ENCODE measurements at places on chromosomes 4 and X.

DNA sequence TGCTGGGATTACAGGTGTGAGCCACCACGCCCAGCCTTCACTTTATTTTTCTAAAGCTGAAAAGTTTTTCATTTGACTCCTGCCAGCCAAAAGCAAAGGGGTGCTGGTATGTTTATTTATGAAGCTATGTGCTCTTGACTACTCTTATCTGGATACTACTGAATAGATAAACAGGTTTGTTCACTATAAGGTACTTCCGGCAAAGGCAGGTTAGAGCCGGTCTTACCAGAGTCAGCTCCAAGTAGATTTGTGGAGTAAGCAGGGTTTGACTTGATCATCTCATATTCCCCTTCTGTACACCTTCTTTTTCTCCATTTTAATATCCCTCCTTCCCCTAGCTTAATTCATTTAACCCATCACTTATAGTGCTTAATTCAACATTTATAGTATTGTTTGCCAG is 175.4 kb upstream of the MBNL3 start:
- DNase-seq = no peak

DNA sequence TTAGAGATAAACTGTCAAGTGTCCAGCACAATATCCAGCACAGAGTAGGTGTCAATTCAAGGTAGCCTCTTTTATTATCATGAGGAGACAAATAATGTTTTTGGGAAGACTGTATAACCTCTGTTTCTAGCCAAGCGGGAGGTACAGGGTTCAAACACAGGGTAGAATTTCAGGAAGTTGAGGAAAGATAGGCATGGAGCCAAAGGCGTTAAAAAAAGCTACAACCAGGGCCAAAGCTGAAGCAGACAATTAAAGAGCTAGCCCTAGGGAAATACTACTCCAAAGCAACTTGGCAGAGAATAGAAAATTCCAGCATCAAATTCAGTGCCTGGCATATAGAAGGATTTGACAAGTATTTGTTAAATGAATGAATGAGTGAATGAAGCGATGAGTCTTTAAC is 40.0 kb upstream of the CASK start:
- DNase-seq = no peak

DNA sequence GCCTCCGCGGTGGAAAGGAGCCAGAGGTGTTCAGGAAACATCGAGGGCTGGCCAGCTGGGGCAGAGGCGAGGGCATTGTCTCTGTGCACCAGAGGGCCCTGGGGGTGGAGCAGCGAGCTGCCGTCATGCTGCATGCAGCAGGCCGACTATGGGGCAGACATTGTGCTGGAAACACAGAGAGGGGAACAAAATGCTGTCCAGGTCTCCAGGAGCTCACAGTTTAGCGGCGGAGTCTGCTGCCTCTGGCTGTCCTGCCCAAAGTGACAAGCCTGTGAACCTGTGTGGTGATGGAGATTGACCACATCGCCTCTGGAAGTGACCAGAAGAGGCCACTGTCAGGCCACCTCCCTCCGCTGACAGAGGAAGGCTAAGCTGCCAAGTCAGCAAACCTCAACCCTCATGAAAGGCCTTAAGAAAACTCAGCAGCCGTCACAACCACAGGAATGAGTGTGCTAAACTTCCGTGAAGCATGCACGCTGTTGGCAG is 20.1 kb upstream of the SASH3 start:
- no peak for DNase-seq

GRCh38 chr4:140568507-140569306 is at the start of gene UCP1:
Gene UCP1 (minus strand): TSS chr4:140568961. CDS start chr4:140568729, 232 bp downstream.
- DNase-seq = no peak

DNA sequence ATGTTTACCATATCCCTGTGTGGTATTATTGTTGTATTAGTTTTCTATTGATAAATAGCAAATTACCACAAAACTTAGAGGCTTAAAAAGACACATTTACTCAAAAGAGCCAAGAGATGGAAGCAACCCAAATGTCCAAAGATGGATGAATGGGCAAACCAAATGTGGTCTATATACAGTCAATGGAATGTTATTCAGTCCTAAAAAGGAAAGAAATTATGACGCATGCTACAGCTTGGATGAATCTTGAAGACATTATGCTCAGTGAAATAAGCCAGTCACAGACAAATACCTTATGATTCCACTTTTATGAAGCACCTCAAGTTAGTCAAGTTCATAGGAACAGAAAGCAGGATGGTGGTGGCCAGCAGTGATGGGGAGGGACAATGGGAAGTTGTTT is 144.7 kb downstream of the QDPR start:
- DNase-seq = no peak

DNA sequence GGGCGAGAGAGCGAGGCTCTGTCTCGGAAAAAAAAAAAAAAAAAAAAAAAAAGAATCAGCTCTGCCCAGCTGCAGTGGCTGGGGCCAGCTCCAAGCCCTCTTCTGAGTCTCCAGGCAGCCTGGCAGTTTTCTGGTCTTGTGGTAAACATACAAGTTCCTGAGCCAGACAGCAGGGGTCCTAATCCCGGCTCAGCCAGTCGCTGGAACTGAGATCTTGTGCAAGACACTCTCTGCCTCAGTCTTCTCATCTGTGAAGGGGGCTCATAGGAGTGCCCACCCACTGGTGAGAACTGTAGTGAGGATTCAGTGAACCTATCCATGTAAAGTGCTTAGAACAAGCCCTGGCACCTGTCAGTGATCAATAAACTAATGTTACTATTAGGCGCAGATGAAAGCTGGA is 41.8 kb downstream of the C4orf50 start:
- DNase-seq = no peak

Data from GM12891 (cell line).